Naive thymus-derived CD4-positive, alpha-beta T cell (primary cell): ENCODE measurements at places on chromosomes 16 and 17. TPM values are rescaled to one million over a fixed set of nuclear protein-coding genes. Genes with fewer than 3 reads are reported as not detected.

- H3K4me3 ChIP-seq = no peak overlapping the region
- H3K27me3 ChIP-seq = no peaks in the 10 kb centered on the region
- H3K27ac ChIP-seq = no peak overlapping the region
- H3K36me3 ChIP-seq = no peaks in the 10 kb centered on the region
These were observed 1.4 kb upstream of the ORAI3 start for GRCh38 chr16:30947541-30947858.

DNA sequence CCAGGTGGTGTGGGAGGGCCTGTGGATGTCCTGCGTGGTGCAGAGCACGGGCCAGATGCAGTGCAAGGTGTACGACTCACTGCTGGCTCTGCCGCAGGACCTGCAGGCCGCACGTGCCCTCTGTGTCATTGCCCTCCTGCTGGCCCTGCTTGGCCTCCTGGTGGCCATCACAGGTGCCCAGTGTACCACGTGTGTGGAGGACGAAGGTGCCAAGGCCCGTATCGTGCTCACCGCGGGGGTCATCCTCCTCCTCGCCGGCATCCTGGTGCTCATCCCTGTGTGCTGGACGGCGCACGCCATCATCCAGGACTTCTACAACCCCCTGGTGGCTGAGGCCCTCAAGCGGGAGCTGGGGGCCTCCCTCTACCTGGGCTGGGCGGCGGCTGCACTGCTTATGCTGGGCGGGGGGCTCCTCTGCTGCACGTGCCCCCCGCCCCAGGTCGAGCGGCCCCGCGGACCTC is 798 bp downstream of the CLDN9 start:
- H3K4me1 ChIP-seq = peaks cover 3% of the 10 kb centered on the region
- no peak for DNase-seq
- no peaks in the 10 kb centered on the region for H3K27me3 ChIP-seq
- H3K27ac ChIP-seq = no peak overlapping the region

DNA sequence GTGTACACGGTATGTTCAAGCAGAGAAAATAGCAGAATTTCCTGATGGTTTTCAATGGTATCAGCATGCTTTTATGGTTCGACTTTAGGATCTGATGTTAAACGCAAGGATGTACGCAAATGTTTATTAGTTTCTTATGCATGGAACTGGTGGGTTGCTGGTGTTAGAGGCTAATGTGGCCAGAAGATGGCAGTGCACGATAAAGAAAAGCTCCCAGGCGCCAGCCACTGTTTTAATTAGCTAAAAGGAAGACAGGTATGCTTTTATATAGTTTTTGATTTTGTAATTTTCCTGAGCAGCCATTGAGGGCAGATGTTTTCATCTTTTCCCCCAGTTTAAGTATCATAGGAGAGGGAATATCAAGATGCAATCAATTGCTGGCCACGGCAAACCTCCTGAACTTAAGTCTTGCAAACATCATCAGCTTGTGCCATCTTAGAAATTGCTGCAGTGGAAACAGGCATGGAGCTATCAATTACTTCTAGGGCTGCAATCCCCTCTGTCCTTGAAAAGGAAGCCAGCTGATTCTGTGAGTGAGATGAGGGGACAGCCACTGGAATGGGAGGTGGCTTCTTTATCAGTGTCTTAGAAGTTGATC is 648.5 kb upstream of the RBFOX1 start:
- H3K36me3 ChIP-seq = no peaks in the 10 kb centered on the region
- no peak overlapping the region for H3K27ac ChIP-seq
- H3K27me3 ChIP-seq = no peaks in the 10 kb centered on the region
- H3K4me1 ChIP-seq = no peaks in the 10 kb centered on the region

- H3K36me3 ChIP-seq = no peaks in the 10 kb centered on the region
- H3K27ac ChIP-seq = no peak overlapping the region
These were observed 24.2 kb downstream of the KLHL36 start for GRCh38 chr16:84672276-84673202.

GRCh38 chr17:72004611-72005331 is 116.0 kb upstream of the SOX9 start:
- H3K27me3 ChIP-seq = no peaks in the 10 kb centered on the region
- no peaks in the 10 kb centered on the region for H3K36me3 ChIP-seq
- H3K4me1 ChIP-seq = no peaks in the 10 kb centered on the region

Gene CD300LD
- not detected in 2 replicates for total RNA-seq

Gene ITGAL
- total RNA-seq = 629 and 631 TPM in 2 replicates

- no peak overlapping the region for H3K27ac ChIP-seq
- H3K4me1 ChIP-seq = no peaks in the 10 kb centered on the region
- no peaks in the 10 kb centered on the region for H3K36me3 ChIP-seq
- no peaks in the 10 kb centered on the region for H3K27me3 ChIP-seq
- no peak overlapping the region for H3K4me3 ChIP-seq
- DNase-seq = no peak
These were observed 1.6 kb upstream of the KRT14 start for GRCh38 chr17:41588126-41588810.

DNA sequence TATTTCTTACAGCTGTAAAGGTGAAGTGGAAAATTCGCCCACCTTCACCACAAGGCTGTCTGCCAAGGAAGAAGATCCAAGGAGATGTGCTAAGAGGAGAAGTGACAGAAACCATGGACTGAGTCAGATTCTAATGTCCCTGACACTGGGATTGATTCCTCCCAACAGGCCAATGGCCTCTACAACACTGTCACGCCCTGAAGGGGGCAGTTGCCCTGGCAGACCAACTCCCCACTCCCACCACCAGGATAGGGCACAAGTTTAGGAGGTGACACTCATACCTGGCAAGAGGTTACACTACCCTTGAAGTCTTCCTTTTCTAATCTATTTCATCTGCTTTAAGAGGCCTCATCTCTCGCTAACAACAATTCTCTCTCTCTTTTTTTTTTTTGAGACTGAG is 16.1 kb downstream of the PIP4K2B start:
- no peak overlapping the region for H3K4me3 ChIP-seq
- H3K4me1 ChIP-seq = no peaks in the 10 kb centered on the region
- no peak for DNase-seq
- peaks cover 88% of the 10 kb centered on the region for H3K36me3 ChIP-seq
- no peak overlapping the region for H3K27ac ChIP-seq

- H3K36me3 ChIP-seq = no peaks in the 10 kb centered on the region
- DNase-seq = no peak
- H3K4me3 ChIP-seq = no peak overlapping the region
- H3K27ac ChIP-seq = no peak overlapping the region
These were observed 252.3 kb upstream of the CA10 start for GRCh38 chr17:52410781-52411180.

GRCh38 chr17:54882950-54883349 is 17.7 kb upstream of the TOM1L1 start:
- no peak for DNase-seq
- no peaks in the 10 kb centered on the region for H3K36me3 ChIP-seq
- H3K4me3 ChIP-seq = no peak overlapping the region
- H3K27ac ChIP-seq = no peak overlapping the region
- no peaks in the 10 kb centered on the region for H3K27me3 ChIP-seq

DNA sequence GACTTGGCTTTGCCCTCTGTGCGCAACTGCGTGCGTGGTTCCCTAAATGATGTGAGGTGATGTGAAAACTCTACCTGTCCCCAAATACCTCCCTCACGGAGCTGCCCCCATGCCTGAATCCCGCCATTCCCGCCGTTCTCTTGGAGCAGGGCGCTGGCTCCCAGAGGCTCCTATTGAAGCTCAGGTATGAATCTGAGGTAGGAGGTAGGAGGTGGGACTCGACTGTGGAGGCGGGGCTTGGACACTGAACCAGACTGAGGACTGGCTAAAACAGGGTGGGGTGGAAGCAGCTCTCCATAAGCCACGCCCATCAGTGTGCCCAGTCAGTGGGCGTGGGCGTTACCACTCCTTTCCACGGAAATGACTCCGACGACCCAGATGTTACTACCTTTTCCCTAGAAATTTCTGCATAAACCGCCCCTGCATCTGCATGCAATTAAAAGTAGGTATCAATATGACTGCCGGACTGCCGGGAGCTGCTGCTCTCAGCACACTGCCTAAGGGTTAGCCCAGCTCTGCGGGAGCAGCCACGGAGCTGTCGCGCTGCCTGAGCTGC is 41.0 kb downstream of the FOXL1 start:
- no peak overlapping the region for H3K4me3 ChIP-seq
- no peak for DNase-seq
- H3K36me3 ChIP-seq = no peaks in the 10 kb centered on the region
- no peaks in the 10 kb centered on the region for H3K4me1 ChIP-seq

Gene BFAR
- 82.0 TPM for total RNA-seq

DNA sequence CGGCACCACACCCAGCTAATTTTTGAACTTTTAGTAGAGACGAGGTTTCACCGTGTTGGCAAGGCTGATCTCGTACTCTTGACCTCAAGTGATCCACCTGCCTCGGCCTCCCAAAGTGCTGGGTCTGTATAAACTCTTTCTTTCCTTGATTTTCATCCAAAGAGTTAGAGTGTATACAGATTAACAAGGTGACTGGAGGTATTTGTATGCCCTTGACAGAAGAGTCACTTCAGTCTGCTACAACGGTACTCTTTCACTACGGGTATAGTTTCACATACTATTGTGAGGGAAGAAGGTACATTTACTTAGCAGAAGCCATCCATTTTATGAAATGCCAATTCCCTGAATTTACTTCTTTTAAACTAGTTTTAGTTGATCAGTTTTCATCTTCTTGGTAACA is 32.5 kb downstream of the PPM1E start:
- H3K4me1 ChIP-seq = no peaks in the 10 kb centered on the region
- no peaks in the 10 kb centered on the region for H3K36me3 ChIP-seq
- H3K4me3 ChIP-seq = no peak overlapping the region
- H3K27ac ChIP-seq = no peak overlapping the region
- no peak for DNase-seq

DNA sequence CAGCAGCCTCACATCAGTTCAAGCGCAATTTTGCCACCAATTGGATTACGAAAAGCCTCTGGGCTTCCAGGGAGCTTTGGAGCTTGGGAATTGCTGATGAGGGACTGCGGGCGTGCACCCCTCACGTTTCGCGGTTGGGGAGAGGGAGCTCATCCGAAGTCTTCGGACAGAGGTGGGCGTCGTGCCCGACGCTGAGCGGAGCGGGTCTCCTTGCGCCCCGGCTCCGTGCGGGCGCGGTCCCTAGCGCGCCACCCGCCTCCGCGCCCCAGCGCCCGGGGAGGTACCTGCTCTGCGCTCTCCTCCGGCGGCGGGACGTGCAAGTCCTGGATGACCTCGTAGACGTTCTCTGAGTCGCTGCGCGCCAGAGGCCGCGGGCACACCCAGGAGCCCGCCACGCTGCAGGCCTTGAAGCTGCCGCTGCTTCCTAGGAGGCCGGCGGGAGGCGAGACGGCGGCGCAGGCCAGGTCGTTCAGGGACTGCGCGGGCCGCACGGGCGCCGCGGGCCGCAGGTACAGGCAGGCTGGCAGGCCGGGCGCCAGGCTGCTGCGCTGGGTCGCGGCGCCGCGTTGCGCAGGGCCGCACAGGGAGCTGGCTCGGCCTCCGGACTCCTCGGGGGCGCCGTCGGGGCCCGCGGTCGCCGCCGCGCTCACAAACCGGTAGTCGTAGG is 3.2 kb downstream of the ARHGAP27 start:
- H3K36me3 ChIP-seq = no peaks in the 10 kb centered on the region
- no peak for DNase-seq
- H3K4me1 ChIP-seq = peaks cover 11% of the 10 kb centered on the region
- H3K27ac ChIP-seq = no peak overlapping the region
- no peaks in the 10 kb centered on the region for H3K27me3 ChIP-seq

GRCh38 chr16:85571813-85572619 is 41.1 kb upstream of the GSE1 start:
- H3K27me3 ChIP-seq = no peaks in the 10 kb centered on the region
- peaks cover 3% of the 10 kb centered on the region for H3K36me3 ChIP-seq
- H3K4me1 ChIP-seq = peaks cover 44% of the 10 kb centered on the region
- H3K4me3 ChIP-seq = no peak overlapping the region

- no peak overlapping the region for H3K27ac ChIP-seq
- no peak overlapping the region for H3K4me3 ChIP-seq
- DNase-seq = no peak
- no peaks in the 10 kb centered on the region for H3K27me3 ChIP-seq
- no peaks in the 10 kb centered on the region for H3K4me1 ChIP-seq
These were observed 519.8 kb downstream of the TMEM114 start for GRCh38 chr16:8070506-8070905.

Gene DPEP3
- total RNA-seq = 2.3 TPM

Gene ZNF469
- total RNA-seq = 0.68 and 0.69 TPM in 2 replicates

GRCh38 chr17:3848229-3848835 is 2.3 kb upstream of the NCBP3 start:
- no peaks in the 10 kb centered on the region for H3K27me3 ChIP-seq
- peaks cover 12% of the 10 kb centered on the region for H3K4me1 ChIP-seq
- DNase-seq = no peak
- H3K36me3 ChIP-seq = no peaks in the 10 kb centered on the region
- H3K27ac ChIP-seq = no peak overlapping the region
- no peak overlapping the region for H3K4me3 ChIP-seq

Gene GALR2
- total RNA-seq = not detected

- no peak for DNase-seq
- no peak overlapping the region for H3K27ac ChIP-seq
- H3K27me3 ChIP-seq = no peaks in the 10 kb centered on the region
- H3K36me3 ChIP-seq = no peaks in the 10 kb centered on the region
These were observed 125.4 kb upstream of the CA10 start for GRCh38 chr17:52283872-52284271.

Gene NOB1
- 35.3 TPM for total RNA-seq

GRCh38 chr17:78522031-78522809 is 55.0 kb downstream of the DNAH17 start:
- H3K4me3 ChIP-seq = no peak overlapping the region
- H3K4me1 ChIP-seq = no peaks in the 10 kb centered on the region
- H3K36me3 ChIP-seq = no peaks in the 10 kb centered on the region
- no peak overlapping the region for H3K27ac ChIP-seq
- DNase-seq = no peak

DNA sequence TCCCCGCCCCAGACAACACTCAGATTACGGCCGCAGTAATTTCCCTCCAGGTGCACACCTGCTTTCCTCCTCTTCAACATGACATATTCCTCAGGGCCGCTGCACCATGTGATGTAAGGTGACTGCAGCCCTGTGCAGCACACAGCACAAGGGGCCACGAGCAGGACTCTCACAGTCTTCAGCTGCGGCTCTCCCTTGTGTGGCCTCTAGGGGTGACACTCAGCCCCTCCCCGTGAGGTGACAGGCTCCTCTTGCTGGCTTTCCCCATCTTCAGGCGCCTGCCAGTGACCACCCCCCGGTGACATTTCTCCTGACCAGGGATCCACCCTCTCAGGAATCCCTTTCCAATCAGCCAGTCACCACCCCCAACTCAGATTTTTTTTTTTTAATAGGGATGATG is 31.3 kb upstream of the ABCC3 start:
- no peak overlapping the region for H3K27ac ChIP-seq
- H3K27me3 ChIP-seq = no peaks in the 10 kb centered on the region
- H3K36me3 ChIP-seq = no peaks in the 10 kb centered on the region
- H3K4me1 ChIP-seq = no peaks in the 10 kb centered on the region
- no peak for DNase-seq
